ENCODE measurements at places on chromosomes 5 and 9.

DNA sequence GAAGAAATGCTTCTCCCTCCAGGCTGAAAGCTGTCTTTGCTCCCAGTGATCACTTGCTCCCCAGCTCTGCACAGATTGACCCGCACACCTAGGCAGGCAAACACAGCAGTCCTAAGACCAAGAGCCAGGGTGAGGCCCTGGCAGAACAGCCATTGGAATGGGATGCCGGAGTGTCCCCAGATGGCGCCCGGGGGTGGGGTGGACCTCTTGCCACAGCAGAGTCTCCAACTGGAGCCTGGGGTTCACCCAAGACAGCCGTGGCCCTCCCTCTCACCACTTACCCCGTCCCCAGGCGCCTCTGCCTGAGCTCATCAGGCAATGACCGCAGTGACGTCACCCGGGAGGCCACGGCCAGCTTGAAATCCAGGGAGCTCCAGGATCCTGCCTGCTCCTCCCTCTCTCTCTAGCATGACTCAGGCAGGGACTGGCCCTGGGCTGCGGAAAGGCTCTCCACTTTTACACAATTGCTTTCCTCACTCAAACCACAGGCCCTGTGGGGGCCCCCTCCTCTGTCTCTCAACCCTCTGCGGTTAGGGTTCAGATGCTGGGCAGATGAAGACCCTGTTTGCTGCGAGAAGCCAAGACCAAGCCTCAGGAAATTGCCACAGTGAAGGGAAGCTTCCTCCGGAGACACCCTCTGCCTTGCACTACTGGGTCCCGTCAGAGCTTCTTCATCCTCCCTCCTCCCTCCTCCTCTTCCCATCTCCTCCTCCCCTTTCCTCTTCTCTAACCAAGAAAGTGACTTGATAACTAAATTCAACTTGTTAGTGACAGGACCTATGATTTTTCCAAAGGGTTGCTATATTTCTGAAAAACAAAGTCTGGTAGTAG is 24.3 kb upstream of the PTGES start:
- peak; percentile 99 for DNase-seq

DNA sequence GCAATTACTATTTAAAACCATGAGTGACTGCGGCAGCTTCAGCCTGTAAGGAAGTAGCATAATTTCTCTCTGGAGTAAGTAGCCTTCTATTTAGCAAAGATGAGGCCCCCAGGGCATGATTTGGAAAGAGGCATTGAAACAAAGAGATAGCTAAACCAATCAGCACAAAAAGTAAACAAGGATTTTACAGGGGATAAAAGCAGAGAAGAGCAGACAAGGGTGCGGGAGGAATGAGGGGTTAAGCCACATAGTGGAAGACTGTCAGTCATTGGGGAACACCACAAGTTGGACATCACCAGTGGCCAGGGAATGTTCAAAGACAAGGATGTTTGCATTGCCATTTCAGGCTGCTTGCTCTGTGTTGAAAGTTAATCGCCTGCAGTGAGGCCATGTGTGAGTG is 24.0 kb upstream of the C5orf63 start:
- no peak for DNase-seq

GRCh38 chr9:105483618-105484017 is 35.8 kb downstream of the FSD1L start:
- DNase-seq, result no peak

DNA sequence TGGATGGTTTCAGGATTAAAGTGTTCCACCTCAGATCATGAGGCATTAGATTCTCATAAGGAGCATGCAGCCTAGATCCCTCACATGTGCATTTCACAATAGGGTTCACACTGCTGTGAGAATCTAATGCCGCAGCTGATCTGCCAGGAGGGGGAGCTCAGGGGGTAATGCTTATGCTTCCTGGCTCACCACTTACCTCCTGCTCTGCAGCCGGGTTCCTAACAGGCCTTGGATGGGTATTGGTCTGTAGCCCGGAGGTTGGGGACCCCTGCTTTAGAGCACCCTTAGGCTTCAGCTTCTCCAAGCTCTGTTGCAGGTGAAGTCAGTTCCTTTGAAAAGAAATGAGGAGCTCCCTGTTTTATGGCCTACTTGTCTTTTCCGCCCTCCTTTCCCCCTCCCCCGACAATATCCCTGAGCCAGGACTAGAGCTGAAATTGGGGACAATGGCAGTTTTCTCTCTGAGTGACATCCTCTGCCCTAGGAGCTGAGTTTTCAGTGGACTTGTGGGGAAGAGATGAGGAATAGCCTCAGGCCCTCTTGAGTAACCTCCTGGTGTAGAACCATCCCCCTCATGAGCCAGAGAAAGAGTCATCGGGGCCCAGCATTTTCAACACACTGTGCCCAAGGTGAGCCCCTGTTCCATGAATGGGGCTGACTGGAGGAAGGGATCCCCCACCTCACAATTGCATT is 16.2 kb upstream of the MAT2B start:
- peak; percentile 39 for DNase-seq

- DNase-seq, result no peak
Measured at GRCh38 chr5:37494756-37495155, 115.6 kb downstream of the WDR70 start.

DNA sequence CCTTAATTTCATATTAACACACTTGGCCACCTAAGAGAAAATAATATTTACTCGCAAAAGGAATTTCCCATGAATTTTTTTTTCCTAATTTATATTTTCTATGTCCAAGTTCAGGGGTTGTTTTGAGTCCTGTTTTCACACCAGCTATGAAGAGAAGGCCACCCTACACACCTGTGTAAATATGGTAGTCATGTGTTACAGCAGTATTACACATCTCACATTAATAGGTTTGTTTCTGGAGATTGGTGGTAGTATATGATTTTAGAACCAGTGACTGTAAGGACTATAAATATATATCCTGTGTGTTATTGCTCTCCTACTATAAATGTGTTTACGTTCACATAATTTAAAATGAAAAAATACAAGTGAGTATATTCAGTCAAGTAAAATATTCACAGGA is 147.5 kb downstream of the PAM start:
- no peak for DNase-seq

- no peak for DNase-seq
Measured at GRCh38 chr5:141733198-141733597, 51.2 kb upstream of the ARAP3 start.

GRCh38 chr5:134114886-134115805 is 665 bp downstream of the TCF7 start:
- DNase-seq, result no peak

DNA sequence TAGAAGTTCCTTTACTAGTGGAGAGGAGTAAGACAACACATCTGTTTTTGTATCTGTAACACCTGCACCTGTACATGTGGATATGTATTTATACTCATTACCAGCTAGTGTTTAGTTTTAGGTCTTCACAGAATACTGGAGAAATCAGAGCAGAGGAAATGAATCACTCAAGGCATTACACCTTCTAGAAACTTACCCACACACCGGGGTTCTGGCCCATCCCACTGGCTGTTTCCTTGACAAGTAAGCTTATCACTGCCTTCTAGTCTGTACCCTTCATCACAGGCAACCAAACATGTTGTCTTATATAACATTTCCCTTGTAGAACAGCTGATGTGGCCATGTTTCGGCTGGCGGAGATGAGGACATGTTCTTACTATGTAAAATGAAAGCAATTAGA is 76.7 kb downstream of the SVEP1 start:
- DNase-seq, result no peak

GRCh38 chr5:88746438-88746882 is 136.5 kb downstream of the MEF2C start:
- no peak for DNase-seq

DNA sequence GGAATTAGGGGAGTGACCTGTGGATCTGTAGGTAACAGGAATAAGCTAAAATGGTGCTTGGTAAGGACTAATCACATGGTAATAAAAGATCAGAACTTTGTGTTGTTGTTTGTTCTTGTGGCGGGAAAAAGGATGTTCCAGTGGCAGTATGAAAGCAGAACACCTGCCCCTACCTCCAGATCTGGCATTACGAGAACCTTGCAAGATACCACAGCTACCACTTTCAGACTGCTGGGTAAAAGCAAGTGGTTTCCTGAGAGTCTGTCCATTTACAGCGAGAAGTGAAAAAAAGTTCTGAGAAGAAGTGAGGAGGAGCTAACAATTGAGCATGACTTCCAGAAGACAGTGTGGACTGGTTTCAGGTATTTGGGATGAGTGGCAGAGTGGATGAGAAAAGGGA is 252.5 kb downstream of the TLE4 start:
- no peak for DNase-seq

DNA sequence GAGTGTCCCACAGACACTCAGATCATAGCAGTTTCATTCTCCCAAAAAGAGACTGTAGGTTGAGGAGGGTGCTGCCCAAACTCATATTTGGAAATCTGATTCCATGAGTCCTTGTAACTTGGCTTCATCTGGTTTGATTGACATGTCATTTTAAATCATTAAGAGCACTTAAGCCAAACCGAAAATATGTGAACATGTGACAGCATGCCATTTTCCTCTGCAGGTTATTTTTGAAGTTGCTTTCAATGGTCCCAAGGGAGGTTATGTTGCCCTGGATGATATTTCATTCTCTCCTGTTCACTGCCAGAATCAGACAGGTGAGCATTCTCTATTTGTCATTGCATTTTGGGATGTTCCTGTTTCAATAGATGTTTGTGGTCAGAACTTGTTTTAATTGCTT is 87.6 kb downstream of the MAMDC2 start:
- no peak for DNase-seq

DNA sequence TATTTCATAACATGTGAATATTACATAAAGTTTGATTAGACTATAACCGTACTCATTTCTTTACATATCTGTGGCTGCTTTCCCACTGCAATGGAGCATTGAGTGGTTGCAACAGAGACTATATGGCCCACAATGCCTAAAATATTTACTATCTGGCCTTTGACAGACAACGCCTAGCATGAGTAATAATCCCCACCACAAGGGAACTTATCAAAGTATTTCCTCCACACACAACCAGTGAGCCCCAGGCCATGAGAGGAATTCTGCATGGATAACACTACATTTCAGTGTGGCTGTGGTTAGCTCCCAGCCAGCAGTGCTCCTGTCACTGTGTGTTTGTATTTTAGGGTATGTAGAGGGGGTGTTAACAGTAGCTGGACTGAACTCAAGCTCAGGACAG is 54.8 kb downstream of the FAM81B start:
- DNase-seq, result no peak

DNA sequence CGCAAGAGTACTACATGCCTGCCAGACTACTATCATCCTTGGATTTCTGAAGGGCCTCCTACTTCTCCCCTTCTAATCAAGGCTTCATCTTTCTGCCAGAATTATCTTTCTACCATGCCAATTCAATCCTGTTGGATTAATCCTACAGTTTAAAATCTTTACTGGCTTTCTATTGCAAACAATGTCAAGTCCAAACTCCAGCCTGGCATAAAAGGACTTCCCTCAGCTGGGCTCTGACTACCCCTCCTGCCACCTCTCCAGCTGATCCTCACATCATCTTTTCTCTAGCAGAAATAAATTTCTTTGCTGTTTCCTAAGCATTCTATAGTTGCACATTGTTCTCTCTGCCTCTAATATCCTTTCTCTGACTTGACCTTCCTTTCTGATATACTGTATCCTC is 119.7 kb upstream of the RAD23B start:
- DNase-seq, result no peak

- no peak for DNase-seq
Measured at GRCh38 chr9:116234081-116234480, 80.5 kb downstream of the PAPPA start.

DNA sequence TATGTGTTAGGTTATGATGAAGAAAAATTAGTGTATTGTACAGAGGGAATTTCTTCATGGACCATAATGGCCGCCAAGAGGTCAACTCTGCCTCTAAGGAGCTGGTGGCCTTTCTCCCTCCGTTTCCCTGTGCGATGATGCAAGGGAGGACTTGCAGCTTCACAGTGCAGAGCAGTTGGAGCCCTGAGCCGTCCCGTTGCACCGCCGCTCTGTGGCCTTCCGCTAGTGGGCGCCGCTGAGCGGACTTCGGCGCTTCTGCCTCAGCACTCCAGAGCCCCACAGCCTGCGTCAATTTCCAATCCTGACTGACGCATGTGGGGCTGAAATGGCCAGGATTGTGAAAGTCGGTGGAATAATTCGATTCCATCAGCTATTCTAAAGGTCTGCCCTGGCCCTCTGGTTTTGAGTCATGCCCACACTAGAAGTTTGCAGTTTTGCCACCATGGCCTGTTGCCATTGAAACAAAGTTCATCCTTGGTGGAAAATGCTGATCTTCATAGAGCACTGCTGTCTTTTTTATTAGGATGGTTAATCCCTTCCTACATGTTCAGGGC is 22.7 kb upstream of the LECT2 start:
- peak; percentile 7 for DNase-seq

- no peak for DNase-seq
Measured at GRCh38 chr9:116888066-116888465, 201.0 kb downstream of the TRIM32 start.

DNA sequence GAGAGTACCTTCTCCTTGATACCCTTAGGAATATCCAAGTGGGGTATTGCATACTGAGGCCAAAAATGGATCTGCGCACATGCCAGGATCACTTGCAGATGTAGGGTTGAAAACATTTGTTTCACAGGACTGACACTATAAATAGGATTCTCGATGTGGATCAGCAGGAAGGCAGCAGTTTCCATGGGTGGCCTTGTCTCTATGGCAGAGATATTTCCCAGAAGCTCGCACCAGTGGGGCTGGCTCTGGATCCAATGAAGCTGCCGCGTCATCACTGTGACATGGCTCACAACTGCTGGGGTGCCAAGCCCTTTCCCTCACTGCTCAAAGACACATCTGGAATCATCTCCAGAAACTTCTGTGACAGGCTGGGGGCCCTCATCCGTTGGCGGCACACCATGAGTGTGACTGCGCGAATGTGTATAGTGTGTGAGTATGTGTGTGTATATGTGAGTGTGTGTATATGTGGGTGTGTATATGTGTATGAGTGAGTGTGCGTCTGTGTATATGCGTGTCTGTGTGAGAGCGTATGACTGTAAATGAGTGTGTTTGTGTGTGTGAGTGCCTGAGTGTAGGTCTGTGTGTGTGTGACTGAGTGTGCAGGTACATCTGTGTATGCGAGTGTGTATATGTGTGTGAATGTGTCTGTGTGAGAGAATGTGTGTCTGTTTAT is 182.5 kb downstream of the GAS1 start:
- no peak for DNase-seq

- DNase-seq, result peak; percentile 24
Measured at GRCh38 chr5:174935854-174936474, 211.6 kb downstream of the MSX2 start.

DNA sequence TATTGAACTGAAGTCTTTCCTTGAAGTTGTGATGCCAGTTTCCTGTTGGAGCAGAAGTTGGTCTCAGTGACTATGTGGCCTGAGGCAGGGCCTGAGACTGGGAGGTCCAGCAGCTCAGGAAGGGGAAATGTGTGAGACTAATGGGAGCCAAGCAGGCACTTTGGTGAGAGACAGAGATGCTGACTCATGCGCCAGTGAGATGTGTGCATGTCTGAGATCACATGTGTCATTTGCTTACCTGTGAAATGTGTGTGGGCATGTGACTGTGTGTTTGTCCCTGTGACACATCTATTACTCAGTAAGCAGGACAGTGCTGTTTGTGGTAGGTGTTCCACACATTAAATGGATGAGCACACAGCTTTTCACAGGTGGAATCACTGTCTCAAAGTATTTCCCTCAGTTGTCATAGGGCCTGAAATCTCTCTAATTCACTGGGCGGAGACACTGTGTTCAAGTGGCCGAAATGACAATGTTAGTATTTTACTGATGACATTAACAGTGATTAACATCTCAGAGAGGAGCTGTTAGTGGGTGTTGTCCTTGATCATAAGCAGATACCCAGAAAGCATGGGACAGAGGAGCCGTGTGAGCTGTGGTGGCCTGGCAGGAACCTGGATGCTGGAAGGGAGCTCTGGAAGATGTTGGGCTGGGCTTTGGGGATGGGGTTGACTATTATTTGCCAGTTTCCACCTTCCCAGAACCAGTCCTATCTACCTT is 7.4 kb downstream of the NPR2 start:
- DNase-seq, result no peak
